ENCODE measurements at places on chromosomes 2 and 18.

DNA sequence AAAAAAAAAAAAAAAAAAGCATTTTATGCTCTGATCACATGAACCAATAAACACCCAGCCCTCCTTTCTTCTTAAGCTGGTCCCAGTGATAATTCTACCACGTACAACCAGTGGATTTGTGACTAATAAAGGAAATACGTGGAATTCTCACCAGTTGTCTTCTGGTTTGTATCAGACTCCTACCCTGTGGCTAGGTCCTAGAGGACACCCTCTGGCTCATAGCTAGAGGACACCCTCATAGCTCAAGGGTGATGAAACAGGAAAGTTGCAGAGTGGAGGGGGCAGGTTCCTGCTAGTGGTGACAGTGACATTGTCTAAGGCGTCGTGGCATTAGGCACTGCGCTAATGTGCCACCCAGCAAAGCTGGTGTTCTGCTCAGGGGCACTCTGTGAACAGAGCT, 167.8 kb downstream of the BCL11A start:
- DNase-seq, result peak; percentile 52

DNA sequence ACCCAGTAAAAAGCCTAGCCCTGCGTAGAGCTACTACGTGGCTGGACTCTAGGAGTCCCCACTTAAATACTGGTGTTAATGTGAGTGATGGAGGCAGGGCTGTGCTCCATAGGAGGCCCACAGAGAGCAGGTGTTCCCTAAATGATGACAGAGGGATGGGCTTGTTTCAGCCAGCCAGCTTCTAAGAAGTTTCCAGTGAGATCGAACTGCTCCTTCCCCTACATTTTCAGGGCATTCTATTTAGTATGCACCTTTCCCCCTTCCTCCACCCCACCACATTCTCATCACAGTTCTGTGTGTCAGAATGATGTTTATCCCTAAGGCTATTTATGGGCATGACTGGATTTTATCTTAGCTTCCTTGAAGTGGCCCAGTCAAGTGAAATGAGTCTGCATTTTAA, 213.0 kb downstream of the TRIB2 start:
- DNase-seq, result no peak

GRCh38 chr18:21949326-21950015, 208.9 kb downstream of the MIB1 start:
- DNase-seq, result no peak

GRCh38 chr2:170716851-170717598, 1.9 kb downstream of the SP5 start:
- DNase-seq, result peak; percentile 90

- peak; percentile 58 for DNase-seq
These were observed 9.4 kb upstream of the RAPGEF4 start for GRCh38 chr2:172726172-172726735.
